Aorta (tissue), 5 donors: ENCODE measurements at places on chromosomes 1 and 21. TPM values are rescaled to one million over a fixed set of nuclear protein-coding genes. Genes with fewer than 3 reads are reported as not detected.
A peak's percentile ranks its signal among the peaks of the same experiment; 100 is the strongest.

KCNJ6 gene
- not detected for total RNA-seq

C4BPA gene
- 0.33 TPM for total RNA-seq

DNA sequence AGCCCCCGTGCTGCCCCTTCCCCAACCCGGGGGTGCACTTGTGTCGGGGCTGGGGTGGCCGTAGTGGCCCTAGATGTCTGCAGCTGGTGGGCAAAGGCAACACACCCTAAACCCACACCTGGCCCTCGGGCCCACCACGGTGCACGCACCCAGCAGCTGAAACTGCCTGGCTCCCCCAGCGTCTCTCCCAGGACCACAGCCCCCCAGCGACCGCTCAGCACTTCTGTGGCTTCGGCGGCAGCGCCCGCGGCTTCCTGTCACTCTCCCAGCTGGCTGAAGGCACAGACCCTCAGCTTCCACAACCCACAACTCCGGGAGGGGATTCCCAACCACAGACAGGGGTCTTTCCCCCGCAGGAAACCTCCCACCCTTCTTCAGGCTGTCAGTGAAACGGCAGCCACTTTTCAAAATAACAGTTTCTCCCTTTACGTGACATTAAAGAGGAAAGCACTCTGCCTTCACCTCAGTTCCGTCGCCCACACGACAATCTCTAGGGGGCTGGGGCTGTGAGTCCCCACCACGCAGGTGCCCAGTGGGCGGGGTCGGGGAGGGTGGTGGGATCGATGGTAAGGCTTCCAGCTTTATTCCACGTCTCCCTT is 40.7 kb upstream of the COL6A2 start:
- H3K27ac ChIP-seq, result peak overlapping the region; percentile 95
- H3K27me3 ChIP-seq, result no peaks in the 10 kb centered on the region
- peak; percentile 70 for DNase-seq
- peaks cover 2% of the 10 kb centered on the region for H3K4me1 ChIP-seq
- H3K4me3 ChIP-seq, result no peak overlapping the region

CRP gene
- total RNA-seq, result not detected

DNA sequence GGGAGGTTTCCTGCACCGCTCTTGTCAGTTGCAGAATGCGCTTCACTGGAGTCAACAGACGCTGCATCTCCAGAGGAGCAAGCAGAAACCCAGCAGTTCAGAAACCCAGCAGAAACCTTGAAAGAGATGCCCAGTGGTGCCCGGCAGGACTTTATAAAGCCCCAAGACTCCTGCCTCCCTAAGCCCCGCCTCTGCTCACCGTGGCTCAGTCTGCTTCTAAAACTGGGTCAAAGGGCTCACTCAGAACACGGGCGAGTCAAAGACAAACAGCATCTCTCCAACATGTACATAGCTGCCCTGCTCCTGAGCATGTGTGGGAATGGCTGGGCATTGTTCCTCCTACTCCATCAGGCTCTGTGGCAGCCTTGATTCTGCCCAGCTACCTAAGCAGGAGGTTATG is at the start of gene HMGCS2:
Gene HMGCS2, minus strand, starts transcription at position 128 of the 400 bp plus-strand sequence. Its CDS starts 61 bp downstream, at position 67.
- H3K36me3 ChIP-seq, result no peaks in the 10 kb centered on the region
- no peaks in the 10 kb centered on the region for H3K27me3 ChIP-seq
- no peaks in the 10 kb centered on the region for H3K4me1 ChIP-seq
- no peak within 1 kb of the TSS for H3K27ac ChIP-seq
- H3K4me3 ChIP-seq, result no peak within 1 kb of the TSS

GRCh38 chr1:14782741-14783591 is 184.5 kb downstream of the KAZN start:
- no peaks in the 10 kb centered on the region for H3K36me3 ChIP-seq
- H3K27ac ChIP-seq, result no peak overlapping the region
- DNase-seq, result no peak
- H3K4me3 ChIP-seq, result no peak overlapping the region

TRNAU1AP gene
- total RNA-seq, result 19.8 TPM

DNA sequence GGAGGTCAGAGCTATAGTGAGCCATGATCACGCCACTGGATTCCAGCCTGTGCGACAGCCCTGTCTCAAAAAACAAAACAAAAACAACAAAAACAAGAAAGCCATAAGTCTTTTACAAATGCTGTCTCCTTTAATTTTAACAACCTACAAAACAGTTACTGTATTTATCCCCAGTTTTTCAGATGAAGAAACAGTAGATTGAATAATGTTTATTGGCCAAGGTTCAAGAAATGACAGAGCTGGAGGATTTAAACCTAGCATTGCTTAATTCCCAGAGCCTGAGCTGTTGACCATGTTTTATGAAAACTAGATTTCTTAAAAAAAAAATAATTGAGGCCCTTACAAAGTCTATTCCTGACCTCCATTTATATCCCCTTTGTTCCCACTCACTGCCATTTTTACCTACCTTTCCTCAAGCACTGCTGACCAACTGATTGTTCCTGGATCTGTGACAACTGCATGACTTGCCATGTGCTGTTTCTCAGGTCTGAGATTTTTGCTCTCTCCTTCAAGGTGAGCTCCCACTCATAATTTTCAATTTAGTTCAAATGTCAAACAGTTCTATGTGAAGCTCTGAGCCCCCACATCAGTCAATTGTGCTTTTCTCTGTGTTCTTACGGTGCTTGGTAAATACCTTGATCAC is 140.8 kb downstream of the CHRM3 start:
- DNase-seq, result no peak
- no peaks in the 10 kb centered on the region for H3K36me3 ChIP-seq
- H3K4me1 ChIP-seq, result no peaks in the 10 kb centered on the region

PTGER3 gene
- total RNA-seq, result 32.7 TPM

- no peak overlapping the region for H3K4me3 ChIP-seq
- DNase-seq, result no peak
- H3K36me3 ChIP-seq, result peaks cover 2% of the 10 kb centered on the region
- no peaks in the 10 kb centered on the region for H3K4me1 ChIP-seq
Measured at GRCh38 chr1:63601061-63601460, 7.8 kb downstream of the PGM1 start.

DNA sequence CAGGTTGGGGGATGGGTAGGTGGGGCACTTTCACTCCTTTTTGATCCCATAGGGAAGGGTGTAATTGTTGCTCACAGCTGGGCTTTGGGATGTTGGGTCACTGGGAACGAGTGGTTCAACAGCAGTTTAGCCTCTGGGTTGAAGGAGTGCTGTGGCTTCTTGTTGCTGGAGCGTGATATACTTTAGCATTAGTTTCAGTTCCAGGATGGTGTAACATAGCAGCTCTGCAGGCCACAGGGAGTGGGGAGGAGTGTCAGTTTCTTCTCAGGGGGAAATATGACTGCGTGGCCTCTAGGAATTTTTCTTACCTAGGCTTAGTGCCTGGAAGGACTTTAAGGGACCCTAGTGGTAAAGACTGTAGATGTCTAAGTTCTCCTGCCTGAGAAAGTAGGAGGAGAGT is 1105.3 kb upstream of the TMPRSS15 start:
- no peaks in the 10 kb centered on the region for H3K27me3 ChIP-seq
- no peaks in the 10 kb centered on the region for H3K36me3 ChIP-seq
- no peak overlapping the region for H3K27ac ChIP-seq

WLS gene
- 47.3 TPM for total RNA-seq

GRCh38 chr21:31011412-31011811 is 26.9 kb downstream of the KRTAP19-8 start:
- H3K4me1 ChIP-seq, result no peaks in the 10 kb centered on the region
- H3K27me3 ChIP-seq, result no peaks in the 10 kb centered on the region
- H3K36me3 ChIP-seq, result no peaks in the 10 kb centered on the region
- H3K27ac ChIP-seq, result no peak overlapping the region
- no peak overlapping the region for H3K4me3 ChIP-seq
- no peak for DNase-seq

GRCh38 chr1:177106614-177107365 is 57.7 kb downstream of the ASTN1 start:
- no peaks in the 10 kb centered on the region for H3K27me3 ChIP-seq
- DNase-seq, result no peak
- no peaks in the 10 kb centered on the region for H3K4me1 ChIP-seq
- H3K27ac ChIP-seq, result no peak overlapping the region
- no peaks in the 10 kb centered on the region for H3K36me3 ChIP-seq

- H3K4me1 ChIP-seq, result no peaks in the 10 kb centered on the region
- no peaks in the 10 kb centered on the region for H3K36me3 ChIP-seq
- H3K27me3 ChIP-seq, result no peaks in the 10 kb centered on the region
- H3K4me3 ChIP-seq, result no peak overlapping the region
- H3K27ac ChIP-seq, result no peak overlapping the region
- no peak for DNase-seq
Measured at GRCh38 chr1:246104927-246105326, 402.2 kb downstream of the SMYD3 start.

- DNase-seq, result no peak
- H3K4me3 ChIP-seq, result no peak overlapping the region
- H3K4me1 ChIP-seq, result no peaks in the 10 kb centered on the region
- H3K27me3 ChIP-seq, result peaks cover 1% of the 10 kb centered on the region
- H3K36me3 ChIP-seq, result no peaks in the 10 kb centered on the region
Measured at GRCh38 chr1:200226268-200226968, 183.4 kb downstream of the ZNF281 start.

- H3K27ac ChIP-seq, result no peak overlapping the region
- no peak for DNase-seq
- no peaks in the 10 kb centered on the region for H3K4me1 ChIP-seq
Measured at GRCh38 chr1:15459771-15460707, 3.5 kb downstream of the CELA2A start.

HMCN1 gene
- 93.6 TPM for total RNA-seq

COL9A2 gene
- total RNA-seq, result 16.3 TPM

GRCh38 chr1:50976111-50976889 is 6.3 kb downstream of the CDKN2C start:
- H3K27me3 ChIP-seq, result no peaks in the 10 kb centered on the region
- no peak for DNase-seq

DNA sequence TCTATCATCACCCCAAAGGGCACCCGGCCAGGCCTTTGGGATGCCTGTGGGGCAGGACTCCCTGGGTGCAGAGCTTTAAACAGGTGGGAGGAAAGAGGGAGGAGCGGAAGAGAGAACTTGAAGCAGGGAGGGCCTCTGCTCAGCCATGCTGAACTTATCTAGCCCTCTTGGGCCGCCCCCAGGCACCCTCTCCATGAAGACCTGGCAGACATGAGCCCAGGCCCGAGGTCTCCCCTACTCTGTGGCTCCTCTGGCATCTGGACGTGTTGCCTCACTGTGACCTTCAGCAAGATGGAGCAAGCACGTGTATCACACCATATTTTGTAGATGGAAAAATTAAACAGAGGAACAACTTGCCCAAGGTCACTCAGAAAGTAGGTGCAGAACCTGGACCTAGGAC is 711.4 kb downstream of the MATN1 start:
- no peaks in the 10 kb centered on the region for H3K27me3 ChIP-seq
- no peaks in the 10 kb centered on the region for H3K4me1 ChIP-seq
- DNase-seq, result no peak
- no peak overlapping the region for H3K4me3 ChIP-seq
- no peak overlapping the region for H3K27ac ChIP-seq

GRCh38 chr1:174337000-174337681 is 110.6 kb upstream of the GPR52 start:
- H3K27ac ChIP-seq, result no peak overlapping the region
- DNase-seq, result no peak
- H3K4me1 ChIP-seq, result no peaks in the 10 kb centered on the region
- no peak overlapping the region for H3K4me3 ChIP-seq

DNA sequence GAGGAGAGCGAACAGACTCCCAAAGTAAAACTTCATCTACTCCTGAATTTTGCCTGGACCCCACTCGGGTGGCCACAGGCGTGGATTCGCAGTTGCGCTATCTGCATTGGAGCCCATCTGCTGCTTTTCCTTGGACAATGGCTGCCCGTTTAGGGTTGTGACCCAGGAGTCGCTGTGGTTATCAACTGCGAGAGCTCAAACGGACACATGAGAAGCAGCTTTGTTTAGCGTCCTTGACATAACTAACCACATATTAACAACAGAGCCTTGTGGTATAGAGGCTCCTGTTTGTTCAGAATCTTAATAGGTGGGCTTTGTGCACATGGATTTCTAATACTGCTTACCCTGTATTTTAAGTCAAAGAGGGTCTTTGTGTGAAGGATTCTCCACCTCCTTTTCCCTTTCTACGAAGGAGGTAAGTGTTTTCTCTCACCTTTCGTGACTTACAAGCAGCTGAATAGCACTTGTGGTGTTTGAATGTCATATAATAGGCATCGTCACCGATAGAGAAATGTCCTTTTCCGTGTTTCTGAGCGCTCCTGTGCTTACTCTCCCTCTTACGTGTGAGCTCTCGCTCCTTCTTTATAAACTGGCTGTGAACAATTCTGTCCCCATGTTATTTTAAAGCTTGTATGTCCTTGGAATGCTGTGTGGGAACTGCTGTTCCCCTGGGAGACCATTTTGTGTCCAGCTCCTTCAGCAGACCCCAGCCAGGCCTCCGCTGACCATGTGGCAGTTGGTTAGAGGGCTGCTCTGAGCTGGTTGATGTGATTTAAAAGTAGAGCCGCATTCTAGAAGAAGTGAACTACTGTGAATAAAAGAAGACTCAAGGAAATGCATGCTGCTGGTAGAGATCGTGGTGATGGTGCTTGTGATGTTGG is 441.4 kb downstream of the RPS6KC1 start:
- H3K4me1 ChIP-seq, result no peaks in the 10 kb centered on the region
- DNase-seq, result no peak
- H3K36me3 ChIP-seq, result no peaks in the 10 kb centered on the region
- no peaks in the 10 kb centered on the region for H3K27me3 ChIP-seq
- no peak overlapping the region for H3K27ac ChIP-seq

GRCh38 chr1:20680269-20680668 is 19.1 kb upstream of the DDOST start:
- H3K27me3 ChIP-seq, result no peaks in the 10 kb centered on the region
- DNase-seq, result no peak
- H3K4me3 ChIP-seq, result no peak overlapping the region
- no peaks in the 10 kb centered on the region for H3K4me1 ChIP-seq

GRCh38 chr1:143611159-143611558 is 360.6 kb downstream of the FAM72C start:
- H3K36me3 ChIP-seq, result no peaks in the 10 kb centered on the region
- no peak overlapping the region for H3K4me3 ChIP-seq
- no peak overlapping the region for H3K27ac ChIP-seq
- no peaks in the 10 kb centered on the region for H3K4me1 ChIP-seq
- H3K27me3 ChIP-seq, result no peaks in the 10 kb centered on the region

- H3K27me3 ChIP-seq, result no peaks in the 10 kb centered on the region
- no peaks in the 10 kb centered on the region for H3K4me1 ChIP-seq
- H3K36me3 ChIP-seq, result no peaks in the 10 kb centered on the region
- no peak overlapping the region for H3K4me3 ChIP-seq
- DNase-seq, result no peak
Measured at GRCh38 chr1:232036181-232036933, 409.8 kb downstream of the DISC1 start.

AUNIP gene
- not detected for total RNA-seq

DNA sequence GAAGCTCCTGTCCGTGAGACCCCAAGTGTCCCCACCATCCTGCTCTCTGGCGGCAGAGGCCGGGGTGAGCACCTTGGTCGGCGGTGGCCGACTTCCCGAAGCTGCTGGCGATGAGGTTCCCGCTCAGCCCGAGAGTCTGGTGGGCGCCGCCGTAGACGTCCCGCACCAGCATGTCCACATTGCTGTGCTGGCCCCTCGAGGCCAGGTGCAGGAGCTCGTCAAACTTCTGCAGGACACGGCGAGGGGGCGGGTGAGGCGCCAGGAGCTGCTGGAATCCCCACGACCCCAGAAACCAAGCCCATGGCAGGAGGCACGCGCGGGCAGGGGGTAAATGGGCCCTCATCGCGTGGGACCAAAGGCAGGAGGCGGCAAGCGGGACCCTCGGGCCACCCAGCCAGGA is 6.7 kb downstream of the PANK4 start:
- no peaks in the 10 kb centered on the region for H3K27me3 ChIP-seq
- H3K4me1 ChIP-seq, result no peaks in the 10 kb centered on the region
- H3K4me3 ChIP-seq, result no peak overlapping the region
- H3K36me3 ChIP-seq, result peaks cover 28% of the 10 kb centered on the region
- H3K27ac ChIP-seq, result no peak overlapping the region
